ENCODE measurements at places on chromosomes 6 and 20.

- peak; percentile 66 for DNase-seq
- no peak overlapping the region for H3K4me3 ChIP-seq
- no peaks in the 10 kb centered on the region for H3K36me3 ChIP-seq
Observed at GRCh38 chr6:111534231-111534751, 51.3 kb upstream of the REV3L start.

GRCh38 chr6:32294566-32294965 is 70.7 kb upstream of the NOTCH4 start:
- H3K27me3 ChIP-seq = no peaks in the 10 kb centered on the region
- H3K4me1 ChIP-seq = no peaks in the 10 kb centered on the region
- no peak overlapping the region for H3K27ac ChIP-seq
- H3K4me3 ChIP-seq = no peak overlapping the region
- DNase-seq = no peak
- no peaks in the 10 kb centered on the region for H3K36me3 ChIP-seq

GRCh38 chr20:19070681-19071445 is 141.6 kb upstream of the SLC24A3 start:
- H3K27me3 ChIP-seq = no peaks in the 10 kb centered on the region
- no peak overlapping the region for H3K27ac ChIP-seq
- H3K36me3 ChIP-seq = no peaks in the 10 kb centered on the region

GRCh38 chr6:76275746-76276145 is 203.3 kb upstream of the IMPG1 start:
- H3K4me1 ChIP-seq = no peaks in the 10 kb centered on the region
- DNase-seq = no peak
- no peaks in the 10 kb centered on the region for H3K27me3 ChIP-seq
- no peak overlapping the region for H3K4me3 ChIP-seq

DNA sequence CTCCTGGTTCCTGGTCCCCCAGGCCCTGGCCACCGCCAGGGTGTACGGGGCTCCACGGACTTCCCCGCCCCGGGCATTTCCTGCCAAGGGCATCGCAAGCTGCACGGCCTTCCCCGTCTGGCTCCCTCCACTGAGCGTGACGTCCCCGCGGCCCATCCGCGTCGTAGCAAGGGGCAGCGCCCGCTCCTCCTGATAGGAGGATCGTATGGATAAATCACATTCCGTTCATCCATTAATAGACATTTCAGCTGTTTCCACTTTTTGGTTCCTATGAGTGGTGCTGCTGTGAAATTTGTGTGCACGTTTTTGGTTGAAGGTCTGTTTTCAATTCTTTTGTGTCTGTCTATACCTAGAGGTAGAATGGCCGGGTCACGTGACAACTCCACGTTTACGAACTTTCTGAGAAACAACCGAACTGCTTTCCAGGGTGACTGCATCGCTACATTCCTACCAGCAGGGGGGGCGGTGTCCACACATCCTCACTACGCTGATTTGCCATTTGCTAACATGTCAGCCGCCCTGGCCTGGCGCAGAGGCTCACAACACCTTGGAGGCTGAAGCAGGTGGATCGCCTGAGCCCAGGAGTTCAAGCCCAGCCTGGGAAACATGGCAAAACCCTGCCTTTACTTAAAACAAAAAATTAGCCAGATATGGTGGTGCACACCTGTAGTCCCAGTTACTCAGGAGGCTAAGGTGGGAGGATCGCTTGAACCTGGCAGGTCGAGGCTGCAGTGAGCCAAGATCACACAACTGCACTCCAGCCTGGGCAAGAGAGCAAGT is 37.7 kb downstream of the KCNQ2 start:
- no peak overlapping the region for H3K27ac ChIP-seq
- H3K36me3 ChIP-seq = no peaks in the 10 kb centered on the region
- peak; percentile 43 for DNase-seq
- H3K4me3 ChIP-seq = no peak overlapping the region
- peaks cover 38% of the 10 kb centered on the region for H3K27me3 ChIP-seq
- H3K4me1 ChIP-seq = no peaks in the 10 kb centered on the region

GRCh38 chr6:106556368-106556960 is 72.8 kb downstream of the RTN4IP1 start:
- no peaks in the 10 kb centered on the region for H3K27me3 ChIP-seq
- no peak overlapping the region for H3K27ac ChIP-seq
- no peak overlapping the region for H3K4me3 ChIP-seq
- no peaks in the 10 kb centered on the region for H3K36me3 ChIP-seq

GRCh38 chr6:107187630-107188029 is 72.3 kb upstream of the BEND3 start:
- no peak overlapping the region for H3K4me3 ChIP-seq
- H3K27ac ChIP-seq = no peak overlapping the region
- H3K36me3 ChIP-seq = no peaks in the 10 kb centered on the region
- H3K27me3 ChIP-seq = no peaks in the 10 kb centered on the region
- H3K4me1 ChIP-seq = peaks cover 3% of the 10 kb centered on the region

Data from psoas muscle (tissue), 8 donors.